ENCODE measurements at places on chromosomes 7 and 10.

GRCh38 chr7:25311346-25311745 lies 83.1 kb upstream of the NPVF start:
- no peak for DNase-seq

DNA sequence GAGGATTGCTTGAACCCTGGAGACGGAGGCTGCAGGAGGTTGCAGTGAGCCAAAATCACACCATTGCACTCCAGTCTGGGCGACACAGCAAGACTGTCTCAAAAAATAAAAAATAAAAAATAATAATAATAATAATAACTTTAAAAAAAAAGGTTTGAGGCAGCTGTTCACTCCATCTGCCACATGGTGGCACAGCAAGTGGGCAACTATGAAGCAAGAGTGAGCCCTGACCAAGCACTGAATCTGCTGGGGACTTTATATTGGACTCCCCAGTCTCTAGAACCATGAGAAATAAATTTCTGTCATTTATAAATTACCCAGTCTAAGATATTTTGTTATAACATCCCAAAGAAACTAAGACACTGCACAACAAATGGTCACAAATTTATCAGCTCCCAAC lies 14.6 kb upstream of the BRI3 start:
- no peak for DNase-seq

DNA sequence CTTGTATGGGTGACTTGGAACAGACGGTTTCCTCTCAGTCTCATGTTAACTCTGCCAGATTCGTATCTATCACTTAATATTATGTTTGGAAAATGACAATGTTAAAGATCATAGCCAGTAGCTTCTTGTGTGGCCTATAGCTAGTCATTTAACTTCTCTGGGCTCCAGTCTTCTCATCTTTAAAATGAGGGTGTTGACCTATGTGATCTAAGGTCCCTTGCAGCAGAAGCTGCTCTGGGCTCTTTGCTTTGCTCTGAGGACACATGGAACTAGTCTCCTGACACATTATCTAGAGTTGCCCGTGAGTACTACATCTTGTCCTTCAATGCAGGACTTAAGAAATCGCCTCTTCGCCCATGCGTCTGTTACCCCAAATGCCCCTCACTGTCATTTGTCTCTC lies 93.1 kb downstream of the TMEM178B start:
- DNase-seq: no peak

- DNase-seq: no peak
Measured at GRCh38 chr10:69372126-69372980, 44.4 kb downstream of the TACR2 start.

GRCh38 chr10:51653025-51653424 lies 46.4 kb downstream of the CSTF2T start:
- no peak for DNase-seq

- DNase-seq: no peak
Measured at GRCh38 chr7:121932768-121933167, 59.8 kb downstream of the PTPRZ1 start.

- DNase-seq: no peak
Measured at GRCh38 chr10:100656454-100656853, 88.9 kb upstream of the PAX2 start.

- no peak for DNase-seq
Measured at GRCh38 chr7:137992550-137993394, 9.1 kb downstream of the CREB3L2 start.

GRCh38 chr7:155255621-155256020 lies 42.1 kb upstream of the INSIG1 start:
- DNase-seq: no peak

GRCh38 chr7:38839851-38840250 lies 69.1 kb downstream of the VPS41 start:
- no peak for DNase-seq

- no peak for DNase-seq
Measured at GRCh38 chr7:617614-618538, 98.2 kb upstream of the PDGFA start.

- no peak for DNase-seq
Measured at GRCh38 chr7:128322040-128322643, 21.6 kb downstream of the RBM28 start.

GRCh38 chr10:116728526-116729096 lies 13.8 kb downstream of the HSPA12A start:
- no peak for DNase-seq

DNA sequence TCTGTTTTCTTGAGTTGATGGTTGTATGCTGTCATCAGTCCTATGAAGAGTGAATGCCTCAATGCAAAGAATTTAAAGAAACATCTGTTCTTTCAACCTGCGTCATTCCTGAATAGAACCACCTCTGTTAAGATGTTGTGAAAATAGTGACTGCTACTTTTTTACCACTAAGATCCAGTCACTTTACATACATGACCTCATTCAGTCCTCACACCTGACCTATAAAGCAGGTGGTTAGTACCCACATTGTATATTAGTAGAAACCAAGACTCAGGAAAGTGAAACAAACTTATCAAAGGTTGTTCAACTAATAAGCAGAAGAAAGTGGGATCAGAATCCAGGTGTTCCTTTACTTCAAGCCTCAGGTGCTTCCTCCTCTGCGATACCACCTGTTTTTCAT lies 64.8 kb downstream of the ITGB8 start:
- DNase-seq: no peak

DNA sequence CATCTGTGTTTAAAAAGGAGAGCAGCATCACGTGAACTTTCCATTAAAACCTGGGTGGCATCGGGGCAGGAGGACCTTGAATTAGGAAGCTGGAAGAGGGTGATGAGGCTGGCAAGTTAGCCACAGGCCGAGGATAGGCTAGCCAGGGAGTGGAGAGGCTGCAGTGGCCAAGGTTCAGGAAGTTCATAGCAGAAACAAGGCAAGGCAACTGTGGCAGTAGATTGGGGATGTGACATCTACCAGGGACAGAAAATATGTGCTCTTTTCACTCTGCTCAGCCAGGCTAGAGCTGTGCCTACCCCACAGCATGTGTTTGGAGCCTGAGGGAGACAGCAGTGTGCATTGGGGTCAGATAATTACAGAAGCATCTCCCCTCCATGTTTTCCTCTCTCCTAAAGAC lies 2.2 kb upstream of the INPP5F start:
- no peak for DNase-seq

DNA sequence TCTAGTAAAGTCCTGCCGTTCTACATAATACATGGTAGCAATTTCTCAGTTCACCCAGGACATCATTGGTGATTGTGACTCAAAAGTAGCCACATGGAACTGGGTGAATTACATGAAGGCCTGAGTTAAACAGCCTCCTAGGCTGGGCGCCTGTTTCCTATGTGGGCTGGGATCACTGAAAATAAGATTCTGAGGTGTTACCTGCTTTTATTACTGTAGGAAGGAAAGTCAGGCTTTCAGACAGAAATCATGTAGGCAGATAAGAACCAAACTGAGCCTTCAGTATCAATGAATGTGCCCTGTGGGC lies 160.4 kb downstream of the CAMK1D start:
- no peak for DNase-seq

DNA sequence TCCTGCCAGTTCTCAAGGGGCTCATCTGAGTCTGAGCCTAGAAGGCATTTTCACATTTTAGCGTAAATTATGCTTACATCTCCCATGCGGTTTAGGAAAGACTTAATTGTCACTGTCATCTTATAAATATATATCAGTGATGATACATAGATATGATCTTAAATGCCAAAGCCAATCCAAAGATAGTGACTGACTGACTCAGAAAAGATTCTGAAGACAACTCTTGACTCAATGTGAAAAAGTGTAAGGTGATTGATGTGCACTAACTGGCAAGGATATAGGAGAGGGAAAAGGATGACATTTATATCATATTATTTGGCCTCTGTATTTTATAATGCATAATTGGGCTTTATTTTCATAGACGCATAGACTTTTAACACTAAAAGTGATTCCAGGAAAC lies 84.9 kb upstream of the LRRN3 start:
- no peak for DNase-seq

DNA sequence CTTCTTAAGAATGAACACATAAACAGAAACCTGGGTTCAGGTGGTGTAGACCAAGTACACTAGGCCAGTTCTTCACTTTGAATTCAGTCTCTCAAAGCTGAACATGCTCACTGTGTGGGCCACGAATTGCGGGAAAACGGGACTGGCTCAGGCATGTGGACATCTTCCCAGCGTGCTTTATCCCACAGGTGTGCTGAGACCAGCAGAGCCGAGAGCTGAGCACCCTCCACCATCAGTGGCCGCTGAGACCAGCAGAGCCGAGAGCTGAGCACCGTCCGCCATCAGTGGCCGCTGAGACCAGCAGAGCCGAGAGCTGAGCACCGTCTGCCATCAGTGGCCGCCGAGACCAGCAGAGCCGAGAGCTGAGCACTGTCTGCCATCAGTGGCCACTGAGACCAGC lies 265.4 kb downstream of the DNAJB6 start:
- DNase-seq: no peak

GRCh38 chr7:26305090-26305868 lies 13.6 kb downstream of the SNX10 start:
- DNase-seq: no peak

GRCh38 chr10:132906836-132907235 lies 35.5 kb downstream of the CFAP46 start:
- DNase-seq: no peak

GRCh38 chr10:59258890-59259289 lies 82.4 kb downstream of the PHYHIPL start:
- no peak for DNase-seq

DNA sequence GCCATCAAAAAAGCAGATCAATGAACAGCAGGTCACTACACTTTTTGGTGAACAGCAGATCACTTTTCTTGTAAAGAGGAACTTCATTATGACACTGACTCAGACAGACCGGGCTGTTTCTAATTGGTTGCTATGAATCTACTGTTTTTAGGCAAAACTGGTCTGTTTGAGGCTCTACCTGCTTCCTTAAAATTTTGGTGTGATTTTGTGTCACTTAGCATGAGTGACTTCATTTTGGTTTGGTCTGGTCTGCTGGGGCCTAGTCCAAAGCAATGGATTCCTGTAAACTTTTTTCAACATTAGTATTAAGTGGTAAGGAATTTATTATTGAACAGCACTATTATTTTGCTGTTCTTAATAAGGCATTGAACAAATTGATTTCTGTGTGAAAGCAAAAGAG lies 41.8 kb upstream of the C10orf71 start:
- DNase-seq: no peak

DNA sequence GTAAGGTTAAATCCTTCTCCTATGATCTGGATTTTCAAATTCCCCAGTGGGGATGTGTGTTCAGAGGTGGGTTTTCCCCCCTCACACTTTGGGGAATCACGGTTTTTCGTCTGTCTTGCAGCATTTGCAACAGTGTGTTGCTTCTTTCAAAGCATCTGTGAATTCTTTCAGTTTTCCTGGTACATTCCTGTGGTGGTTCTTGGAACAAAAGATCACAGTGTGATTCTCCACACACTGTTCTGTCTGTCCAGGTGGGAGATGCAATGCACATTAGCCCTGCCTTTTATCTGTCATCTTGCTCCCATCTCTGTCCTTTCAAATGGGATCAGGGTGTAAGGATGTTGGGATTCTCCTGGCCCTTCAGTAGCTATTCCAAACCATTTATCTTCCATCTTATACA lies 11.8 kb downstream of the AGK start:
- no peak for DNase-seq

GRCh38 chr7:157871681-157872080 lies 534.9 kb downstream of the DNAJB6 start:
- DNase-seq: no peak

GRCh38 chr7:1591876-1592275 lies 22.0 kb upstream of the PSMG3 start:
- no peak for DNase-seq

- DNase-seq: no peak
Measured at GRCh38 chr10:85284778-85285770, 956.7 kb downstream of the CCSER2 start.

GRCh38 chr10:80520661-80521470 lies 16.8 kb upstream of the SH2D4B start:
- DNase-seq: no peak

- no peak for DNase-seq
Measured at GRCh38 chr7:24164401-24164800, 119.6 kb upstream of the NPY start.

DNA sequence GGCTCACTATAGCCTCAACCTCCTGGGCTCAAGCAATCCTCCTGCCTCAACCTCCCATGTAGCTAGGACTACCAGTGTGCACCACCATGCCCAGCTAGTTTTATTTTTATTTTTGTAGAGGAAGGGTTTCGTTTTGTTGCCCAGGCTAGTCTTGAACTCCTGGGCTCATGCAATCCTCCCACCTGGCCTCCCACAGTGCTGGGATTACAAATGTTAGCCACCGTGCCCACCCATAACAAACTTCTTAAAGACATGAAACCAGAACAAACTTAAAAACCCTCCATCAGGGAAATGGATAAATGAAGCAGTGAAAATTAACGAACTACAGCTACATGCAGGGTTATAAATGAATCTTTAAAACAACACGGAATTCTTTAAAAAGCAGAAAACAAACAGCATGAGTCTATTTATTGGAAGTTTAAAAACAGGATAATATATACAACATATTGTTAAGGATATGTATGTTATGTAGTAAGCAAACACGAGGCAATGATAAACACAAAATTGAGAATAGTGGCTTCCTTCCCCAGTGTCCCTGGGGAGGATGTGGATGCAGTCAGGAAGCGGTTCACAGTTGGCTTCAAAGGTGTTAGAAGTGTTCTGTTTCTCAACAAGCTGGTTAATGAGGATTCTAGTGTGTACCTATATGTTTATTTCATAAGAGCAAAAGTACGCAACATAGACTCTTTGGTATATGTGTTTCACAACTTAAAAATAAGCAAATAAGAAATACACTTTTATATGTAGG lies 128.2 kb upstream of the IMMP2L start:
- no peak for DNase-seq

GRCh38 chr10:18649364-18649959 lies 1.9 kb downstream of the NSUN6 start:
- no peak for DNase-seq

DNA sequence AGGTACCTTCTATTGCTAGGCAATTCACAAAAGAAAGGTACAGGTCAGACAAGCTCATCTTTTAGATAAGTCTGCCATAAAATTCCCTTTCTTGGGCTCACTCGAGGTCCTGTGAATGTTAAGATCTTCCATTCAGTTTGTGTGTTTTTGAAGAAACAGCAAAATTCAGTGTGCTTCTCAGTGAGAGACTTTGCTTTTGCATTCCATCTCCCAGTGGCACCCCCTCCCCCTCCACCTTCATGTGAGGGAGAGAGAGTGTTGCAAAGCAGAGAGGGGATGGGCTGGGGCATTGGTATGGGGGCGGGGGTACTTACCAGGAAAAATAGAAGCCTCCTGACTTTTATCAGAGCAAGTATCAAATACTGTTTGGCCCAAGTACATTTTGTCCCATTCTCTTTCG lies 3.8 kb upstream of the TECTB start:
- no peak for DNase-seq

- DNase-seq: no peak
Measured at GRCh38 chr7:57344957-57345356, 105.0 kb upstream of the ZNF716 start.

DNA sequence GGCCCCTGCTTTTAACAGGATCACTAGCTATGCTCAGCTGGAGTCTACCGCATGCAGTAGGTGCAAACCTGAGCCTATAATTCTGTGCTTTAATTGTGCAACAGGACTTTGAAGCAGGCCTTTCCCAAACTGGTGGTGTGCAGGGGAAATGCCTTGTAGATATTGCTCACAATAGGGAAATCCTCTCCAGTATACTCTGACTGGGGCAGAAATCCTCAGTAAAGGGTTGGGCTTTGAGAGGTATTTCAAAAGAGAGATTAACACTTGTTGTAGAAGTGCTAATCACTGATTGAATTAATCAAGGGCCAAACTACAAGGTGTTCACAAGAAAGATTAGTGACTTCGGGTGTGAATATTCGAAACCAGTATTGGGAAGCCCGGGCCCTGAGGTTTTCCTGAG lies 58.5 kb upstream of the EXOC6 start:
- no peak for DNase-seq
